ENCODE measurements at places on chromosomes 7 and 10.

DNA sequence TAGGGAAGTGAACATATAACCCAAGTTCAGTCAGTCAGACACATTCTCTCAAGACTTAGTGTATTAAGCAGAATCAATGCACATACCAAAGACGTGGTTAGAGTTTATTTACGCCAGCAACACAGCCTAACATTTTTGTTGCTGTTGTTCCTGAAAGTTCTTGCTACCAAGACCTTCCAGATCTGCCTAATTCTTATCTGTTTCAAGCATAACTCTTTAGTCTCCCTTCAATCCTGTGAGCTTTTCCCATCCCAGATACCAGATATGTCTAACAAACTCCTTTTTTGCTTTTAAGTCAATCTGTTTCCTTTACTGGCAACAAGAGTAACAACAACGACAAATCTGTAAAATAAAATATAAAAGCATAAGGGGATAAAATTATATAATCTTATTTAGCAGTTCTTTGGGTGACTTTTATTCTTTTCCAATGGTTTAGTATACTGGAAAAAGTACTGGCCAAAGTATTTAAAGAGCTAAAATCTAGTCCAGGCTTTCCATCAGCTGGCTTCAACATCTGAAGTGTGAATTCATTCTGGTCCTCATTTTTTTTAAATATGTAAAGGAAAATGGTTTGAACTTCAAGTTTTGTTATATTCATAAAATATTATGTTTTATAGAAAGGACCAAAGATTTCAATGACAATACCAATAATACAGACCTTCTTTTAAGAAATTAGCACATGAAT is 193.8 kb downstream of the IMMP2L start:
- no peak for DNase-seq

DNA sequence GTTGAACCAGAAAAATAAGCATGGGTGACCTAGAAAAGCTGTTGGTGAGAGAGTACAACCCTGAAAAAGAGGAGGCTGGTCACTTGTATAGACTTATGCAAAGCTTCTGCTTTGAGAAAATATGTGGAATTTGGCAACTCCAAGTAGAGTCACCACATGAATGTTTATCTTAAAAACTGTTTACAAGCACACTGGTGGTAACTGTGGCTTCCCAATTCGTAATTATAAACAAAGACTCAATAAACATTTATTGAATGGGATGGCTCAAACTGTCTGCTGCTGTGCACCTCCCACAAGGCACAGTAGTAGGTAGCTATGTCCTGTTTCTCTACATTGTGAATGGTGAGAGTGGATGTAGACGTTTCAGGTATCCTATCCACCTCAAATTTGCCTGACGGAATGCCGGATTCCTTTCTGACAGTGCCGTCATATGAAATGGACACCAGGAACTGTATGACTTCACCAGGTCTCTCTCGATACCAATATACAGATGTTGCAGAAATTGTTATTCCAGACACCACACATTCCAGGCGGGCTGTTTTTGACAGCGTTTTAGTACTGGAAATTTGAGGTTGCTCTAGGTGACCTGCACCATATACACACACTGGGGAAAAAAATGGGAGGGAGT is 43.4 kb upstream of the TARP start:
- DNase-seq, result no peak

- DNase-seq, result no peak
Observed at GRCh38 chr10:18684953-18685352, 25.7 kb downstream of the ARL5B start.

DNA sequence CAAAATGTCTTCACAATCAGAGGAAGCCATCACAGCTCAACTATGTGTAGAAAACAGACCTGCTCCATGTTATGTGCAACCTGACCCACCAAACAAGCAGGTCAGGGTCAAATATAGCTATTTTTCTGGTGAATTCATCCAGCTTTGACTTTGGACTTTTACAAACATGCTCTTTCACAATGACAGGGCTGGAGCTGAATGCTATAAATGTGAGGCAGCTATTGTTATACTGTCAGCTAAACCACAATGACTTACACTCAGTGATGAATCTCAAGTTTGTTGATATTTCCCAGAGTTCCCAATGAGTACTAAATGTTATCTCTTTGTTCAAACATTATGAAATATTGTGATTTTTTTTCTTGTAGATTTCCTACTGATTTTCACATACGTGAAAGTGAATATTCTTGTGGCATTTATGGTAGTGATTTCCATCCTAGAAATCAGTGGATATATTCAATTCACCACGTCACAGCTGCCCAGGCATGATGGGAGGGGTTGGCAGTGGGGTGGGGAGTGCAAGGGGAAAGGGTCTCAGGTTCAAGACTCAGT is 2.5 kb upstream of the ITIH2 start:
- DNase-seq, result no peak

GRCh38 chr10:44927352-44927751 is 16.2 kb downstream of the TMEM72 start:
- no peak for DNase-seq

DNA sequence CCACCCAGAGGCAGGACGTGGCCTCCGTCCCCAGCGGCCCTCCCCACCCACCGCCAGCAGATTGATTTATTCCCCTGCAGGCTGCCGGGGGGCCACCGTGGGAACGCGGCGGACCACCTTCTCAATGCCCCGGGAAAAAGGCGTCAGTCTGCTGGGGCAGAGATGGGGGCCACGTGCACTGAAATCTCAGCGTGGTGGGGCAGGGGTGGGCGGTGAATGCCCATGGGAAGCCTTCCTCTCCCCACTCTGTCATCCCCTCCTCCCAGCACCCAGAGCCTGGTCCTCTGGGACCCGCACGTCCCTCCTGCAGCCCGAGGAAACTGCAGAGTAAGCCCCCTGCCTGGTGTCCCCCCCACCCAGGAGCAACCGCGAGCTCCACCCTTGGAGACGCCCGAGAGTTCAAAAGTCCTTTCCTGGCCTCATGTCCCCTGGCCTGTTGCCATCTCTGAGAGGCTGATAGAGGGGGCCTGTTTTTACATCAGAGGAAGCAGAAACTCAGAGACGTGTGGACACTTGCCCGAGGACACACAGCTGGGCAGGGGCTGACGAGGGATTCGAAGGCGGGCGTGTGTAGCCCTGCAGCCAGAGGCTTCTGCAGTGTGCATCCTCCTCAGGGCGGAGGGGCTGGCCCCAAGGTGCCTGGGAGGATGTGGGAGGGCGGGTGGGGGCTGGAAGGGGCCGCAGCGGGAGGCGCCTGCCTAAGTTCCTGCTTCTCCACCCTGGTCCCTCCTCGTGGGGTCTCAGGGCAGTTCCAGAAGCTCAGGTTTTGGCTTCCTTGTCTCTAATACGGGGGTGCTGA is 21.8 kb downstream of the UNCX start:
- DNase-seq, result no peak

GRCh38 chr10:20289070-20289828 is 473.0 kb downstream of the PLXDC2 start:
- no peak for DNase-seq

DNA sequence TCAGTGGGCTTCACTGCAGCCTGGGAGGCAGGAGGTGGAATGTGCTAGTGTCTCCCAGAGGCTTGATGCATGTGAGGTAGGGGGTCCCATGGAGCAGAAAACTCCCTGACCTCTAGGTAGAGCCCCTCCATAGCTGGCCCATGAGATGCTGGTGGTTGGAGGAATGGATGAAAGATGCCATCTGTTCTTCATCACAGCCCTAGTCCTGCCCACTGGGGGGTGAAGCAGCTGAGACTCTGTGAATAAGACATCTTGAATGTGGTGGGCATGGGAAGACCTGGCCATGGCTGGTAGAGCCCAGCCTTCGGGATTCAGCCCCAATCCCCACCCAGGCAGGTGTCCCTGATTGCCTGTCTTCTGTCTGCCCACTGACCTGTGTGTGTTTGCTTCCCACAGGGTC is 92.5 kb downstream of the COL13A1 start:
- peak; percentile 2 for DNase-seq

GRCh38 chr10:11162828-11163599 is 145.3 kb downstream of the CELF2 start:
- DNase-seq, result no peak

GRCh38 chr7:26653430-26654399 is 210.7 kb downstream of the SKAP2 start:
- no peak for DNase-seq

DNA sequence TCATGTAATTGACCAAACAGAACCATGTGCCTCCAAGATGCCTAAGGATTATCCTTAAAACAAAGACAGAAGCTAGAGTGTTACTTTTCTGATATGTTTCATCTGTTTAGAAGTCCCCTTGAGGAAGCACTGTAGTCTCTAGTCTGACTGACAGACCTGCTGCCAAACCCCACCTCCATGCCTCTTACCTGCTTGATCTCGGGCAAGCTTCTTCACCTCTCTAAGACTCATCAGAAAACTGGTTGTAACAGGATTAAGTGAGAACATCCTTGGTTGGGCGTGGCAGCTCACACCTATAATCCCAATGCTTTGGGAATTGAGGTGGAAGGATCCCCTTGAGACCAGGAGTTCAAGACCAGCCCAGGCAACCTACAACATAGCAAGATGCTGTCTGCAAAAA is 42.2 kb upstream of the OTUD1 start:
- no peak for DNase-seq

- no peak for DNase-seq
Observed at GRCh38 chr10:63716016-63716580, 194.9 kb downstream of the REEP3 start.

DNA sequence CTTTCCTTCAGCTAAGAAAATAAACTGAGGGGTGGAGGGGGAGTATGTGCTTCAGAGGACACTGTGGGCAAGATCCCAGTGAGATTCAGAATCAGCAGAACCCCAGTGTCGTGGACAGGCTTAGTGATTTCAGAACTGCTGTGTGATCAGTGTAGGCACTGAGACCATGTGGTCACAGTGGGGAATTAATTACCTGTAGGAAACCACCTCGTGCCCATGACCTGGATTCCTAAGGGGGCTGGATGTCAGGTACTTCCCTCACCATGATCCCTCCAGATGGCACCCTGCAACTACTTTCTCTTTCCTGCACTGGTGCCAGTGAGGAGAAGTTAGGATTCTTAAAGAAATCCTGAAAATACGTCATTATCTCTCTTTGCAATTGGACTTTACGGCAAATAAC is 64.4 kb downstream of the HBP1 start:
- DNase-seq, result no peak

DNA sequence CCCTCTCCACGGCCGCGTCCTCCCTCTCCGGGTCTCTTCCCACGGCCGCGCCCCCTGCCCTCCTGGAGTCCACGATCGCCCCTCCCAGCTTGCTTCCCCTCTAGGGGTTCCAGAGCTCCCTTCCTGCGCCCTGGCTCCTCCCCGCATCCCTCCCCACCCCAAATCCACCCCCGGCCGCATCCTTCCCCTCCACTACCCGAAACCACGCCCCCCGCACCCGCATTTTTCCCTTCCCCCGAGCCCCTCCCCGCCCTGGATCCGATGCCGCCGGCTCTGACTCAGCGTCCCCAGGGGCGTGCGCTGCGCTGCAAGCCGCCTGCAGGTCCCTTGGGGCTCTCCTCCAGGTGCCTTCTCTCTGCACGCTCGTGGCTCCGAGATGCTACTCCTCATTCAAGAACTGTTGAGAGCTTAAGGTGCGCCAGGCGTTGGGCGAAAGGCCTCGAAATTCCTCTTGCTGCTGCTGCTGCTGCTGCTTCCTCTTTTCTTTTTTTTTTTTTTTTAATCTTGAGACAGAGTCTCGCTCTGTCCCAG is 372 bp upstream of the TMEM130 start:
- no peak for DNase-seq

GRCh38 chr7:106332201-106332600 is 47.4 kb upstream of the NAMPT start:
- no peak for DNase-seq

- no peak for DNase-seq
Observed at GRCh38 chr10:50417486-50417885, 166.2 kb upstream of the ASAH2 start.

- DNase-seq, result no peak
Observed at GRCh38 chr10:122495406-122496340, 34.3 kb downstream of the HTRA1 start.

DNA sequence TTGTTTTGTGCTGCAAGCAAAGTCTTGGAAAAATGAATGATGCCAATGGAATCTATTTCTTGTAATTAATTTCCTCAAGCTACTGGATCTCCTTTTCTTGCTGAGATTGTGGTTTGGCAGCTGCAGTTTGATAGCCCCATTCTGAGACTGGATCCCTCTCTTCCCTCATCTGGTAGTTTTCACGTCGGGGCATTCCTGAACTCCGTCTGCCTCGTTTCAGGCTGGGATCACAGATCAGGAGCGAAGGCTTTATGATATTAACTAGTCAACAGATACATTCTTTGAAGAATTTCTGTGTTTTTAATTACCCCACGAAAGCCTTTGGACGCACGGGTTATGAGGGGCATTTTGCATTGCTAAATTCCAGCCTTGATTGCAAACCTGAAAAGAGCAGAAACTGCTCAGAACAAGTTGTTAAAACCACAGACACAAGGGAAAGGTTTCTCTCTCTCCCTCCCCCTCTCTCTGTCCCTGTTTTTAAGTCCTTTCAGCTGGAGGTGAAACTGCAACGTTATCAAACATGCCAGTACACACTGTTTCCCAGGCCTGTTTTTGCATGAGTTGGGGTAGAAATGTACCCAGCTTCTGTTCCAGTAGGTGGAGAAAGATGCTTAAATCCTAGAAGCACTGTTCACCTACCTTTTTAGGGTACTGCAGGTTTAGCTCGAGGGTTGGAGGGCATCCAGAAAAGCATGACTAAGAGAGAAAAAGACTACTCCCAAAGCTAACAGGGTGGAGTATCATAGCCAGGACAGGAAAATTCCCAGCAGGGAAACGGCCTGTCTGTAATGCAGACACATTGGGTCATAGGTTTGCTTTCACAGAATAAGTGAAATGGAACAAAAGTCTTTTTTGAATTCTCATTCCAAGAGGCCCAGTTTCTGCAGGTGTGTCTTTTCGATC is 124.3 kb downstream of the CUX1 start:
- DNase-seq, result peak; percentile 47

GRCh38 chr10:86017841-86018734 is 348.5 kb downstream of the GRID1 start:
- DNase-seq, result no peak

- no peak for DNase-seq
Observed at GRCh38 chr7:144487901-144488300, 84.4 kb upstream of the NOBOX start.
